ENCODE measurements at places on chromosomes 4 and X.

DNA sequence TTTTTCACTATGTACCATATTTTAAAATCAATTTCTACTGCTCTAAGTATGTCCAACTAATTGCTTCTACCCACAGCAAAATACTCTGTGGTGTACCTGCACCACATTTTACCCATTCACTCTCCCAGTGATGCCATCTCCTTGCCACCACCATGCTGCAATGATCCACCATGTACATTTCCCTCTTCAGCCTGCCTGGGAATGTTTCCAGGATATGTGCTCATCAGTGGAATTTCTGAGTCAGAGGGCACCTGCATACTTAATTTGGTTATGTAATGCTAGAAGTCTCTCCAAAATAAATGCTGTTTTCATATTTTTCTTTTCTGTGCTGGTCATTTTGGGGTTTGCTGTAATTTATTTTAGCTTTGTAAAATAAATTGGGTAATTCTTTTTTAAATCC is 33.2 kb upstream of the OCIAD2 start:
- no peak for DNase-seq

- no peak for DNase-seq
Observed at GRCh38 chr4:130812117-130812765, 1716.3 kb downstream of the C4orf33 start.

- peak; percentile 36 for DNase-seq
Observed at GRCh38 chr4:127623797-127624083, 9.0 kb upstream of the INTU start.

GRCh38 chrX:132609362-132609848 is 120.6 kb upstream of the MBNL3 start:
- DNase-seq: no peak

DNA sequence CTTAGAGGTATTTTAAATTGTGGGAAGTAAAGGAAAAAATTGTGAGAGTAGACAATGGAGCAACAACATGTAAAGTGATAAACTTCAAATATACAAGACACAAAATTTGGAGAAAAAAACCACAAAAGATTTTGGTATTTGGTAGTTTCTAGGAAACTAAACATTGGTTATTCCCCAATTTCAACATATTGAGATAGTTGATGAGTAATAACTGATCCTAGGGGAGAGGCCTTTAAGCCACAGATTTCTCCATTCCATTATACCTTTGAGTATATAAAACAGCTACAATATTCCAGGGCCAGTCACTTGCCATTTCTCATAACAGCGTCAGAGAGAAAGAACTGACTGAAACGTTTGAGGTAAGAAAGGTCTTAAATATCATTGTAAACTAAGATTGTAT is at the start of gene FDCSP:
Gene FDCSP, plus strand, starts transcription at position 301 of the 400 bp plus-strand sequence. CDS start 5,071 bp downstream, outside the sequence.
- DNase-seq: no peak

DNA sequence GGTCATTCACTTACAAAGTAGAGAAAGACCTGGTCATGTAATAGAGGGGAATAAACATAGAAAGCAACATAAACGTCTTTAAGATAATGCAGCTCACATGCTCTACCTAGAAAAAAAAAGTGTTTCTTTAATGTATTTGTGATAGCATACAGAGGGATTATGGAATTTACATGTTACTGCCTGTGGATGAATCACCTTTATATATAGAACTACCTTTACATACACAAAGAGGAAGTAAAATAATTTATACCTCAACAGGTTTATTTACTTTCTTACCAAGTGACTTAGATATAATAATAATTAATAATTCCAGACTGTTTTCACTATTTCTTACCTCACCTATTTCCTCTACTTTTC is 81.5 kb downstream of the PPP3CA start:
- no peak for DNase-seq

DNA sequence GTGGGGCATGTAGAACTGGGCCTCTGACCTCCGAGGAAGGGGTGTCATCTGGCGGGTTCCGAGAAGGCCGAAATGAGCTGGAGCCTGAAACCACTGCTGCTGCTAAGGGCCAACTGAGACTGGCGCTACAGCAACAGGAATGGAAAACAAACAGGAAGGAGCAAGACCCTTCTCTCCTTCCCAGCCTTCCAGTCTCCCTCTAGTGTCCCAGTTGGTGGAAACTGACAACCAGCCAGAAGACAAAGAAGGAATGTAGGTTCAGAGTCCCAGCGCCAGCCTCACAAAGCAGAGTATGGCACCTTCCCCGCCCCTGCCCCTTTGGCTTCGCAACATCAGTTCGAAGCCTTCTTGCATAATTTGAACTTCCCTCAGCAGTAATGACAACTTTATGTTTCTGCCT is 24.4 kb upstream of the PDZD4 start:
- no peak for DNase-seq

- no peak for DNase-seq
Observed at GRCh38 chr4:14299166-14299565, 671.6 kb upstream of the BOD1L1 start.

- DNase-seq: no peak
Observed at GRCh38 chrX:104315555-104315954, 60.8 kb upstream of the ESX1 start.

- no peak for DNase-seq
Observed at GRCh38 chrX:15203694-15204093, 66.2 kb downstream of the ASB9 start.

DNA sequence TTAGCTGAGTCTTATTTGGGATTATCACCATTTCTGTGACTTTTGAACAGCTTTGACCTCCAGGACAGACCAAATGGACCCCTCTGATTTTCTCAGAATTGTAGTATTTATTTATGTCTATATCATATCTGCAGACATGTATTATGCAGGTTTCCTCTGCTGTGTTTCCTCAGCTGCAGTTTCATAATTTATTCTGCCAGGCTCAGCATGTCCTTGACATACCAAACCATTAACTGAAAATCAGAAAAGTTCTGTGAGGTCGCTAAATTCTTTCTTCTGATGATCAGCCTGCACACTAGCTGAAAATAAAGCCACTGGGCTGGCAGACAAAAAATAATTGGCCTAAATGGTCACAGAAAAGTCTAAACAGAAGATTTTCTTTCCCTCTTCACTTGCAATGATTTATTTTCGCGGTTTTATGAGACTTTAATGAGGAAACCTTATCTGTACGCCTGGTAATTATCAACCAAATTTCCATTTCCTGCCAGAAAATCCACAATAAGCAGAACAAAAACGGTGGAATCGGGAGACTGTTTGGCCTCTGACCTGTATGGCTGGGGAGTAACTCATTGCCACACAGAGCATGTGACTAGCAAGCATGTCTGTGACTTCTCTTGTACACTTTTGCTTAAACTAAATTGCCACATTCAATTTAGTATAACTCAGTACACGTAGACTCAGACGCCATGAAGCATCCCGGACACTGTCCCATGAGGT is 150.9 kb downstream of the ENPP6 start:
- peak; percentile 31 for DNase-seq

GRCh38 chrX:38326086-38326485 is 1.2 kb downstream of the RPGR start:
- DNase-seq: no peak

DNA sequence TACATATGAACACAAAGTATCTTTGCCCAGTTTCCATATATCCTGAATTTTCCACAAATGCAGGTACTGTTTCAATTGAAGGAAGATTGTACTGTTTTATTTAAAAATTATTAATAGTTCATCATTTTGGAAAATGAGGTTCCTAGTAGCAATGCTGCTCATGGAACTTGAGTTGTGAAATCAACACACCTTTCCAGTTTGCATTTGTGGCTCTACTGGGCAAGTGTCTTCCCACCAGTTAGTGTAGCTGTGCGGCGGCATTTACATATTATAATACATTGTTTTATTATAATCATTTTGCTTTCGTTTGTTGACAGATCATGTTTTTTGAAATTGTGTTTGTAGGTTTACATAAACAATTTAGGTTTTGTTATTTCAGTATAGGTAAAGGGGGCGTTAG is 2.0 kb upstream of the DDX3X start:
- DNase-seq: no peak

GRCh38 chrX:16765594-16765993 is 20.7 kb upstream of the TXLNG start:
- DNase-seq: no peak

DNA sequence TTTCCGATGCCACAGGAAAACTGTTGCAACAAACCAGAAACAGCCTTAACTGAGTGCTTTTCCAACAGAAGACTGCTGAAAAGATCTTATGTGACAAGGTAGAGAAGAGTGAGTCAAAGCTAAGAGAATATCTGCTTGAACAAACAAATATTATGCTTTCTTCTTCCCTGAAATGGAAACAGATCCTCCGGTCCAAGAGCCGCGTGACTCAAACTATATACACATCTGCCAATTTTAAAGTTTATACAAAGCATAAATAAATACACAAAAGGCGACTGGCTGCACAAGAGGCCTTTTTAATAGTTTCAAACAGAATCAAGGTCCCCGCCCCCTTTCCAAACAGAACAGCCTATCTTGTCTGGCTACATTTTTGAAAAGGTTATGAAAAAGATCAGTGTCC is 329.7 kb upstream of the F9 start:
- DNase-seq: no peak

DNA sequence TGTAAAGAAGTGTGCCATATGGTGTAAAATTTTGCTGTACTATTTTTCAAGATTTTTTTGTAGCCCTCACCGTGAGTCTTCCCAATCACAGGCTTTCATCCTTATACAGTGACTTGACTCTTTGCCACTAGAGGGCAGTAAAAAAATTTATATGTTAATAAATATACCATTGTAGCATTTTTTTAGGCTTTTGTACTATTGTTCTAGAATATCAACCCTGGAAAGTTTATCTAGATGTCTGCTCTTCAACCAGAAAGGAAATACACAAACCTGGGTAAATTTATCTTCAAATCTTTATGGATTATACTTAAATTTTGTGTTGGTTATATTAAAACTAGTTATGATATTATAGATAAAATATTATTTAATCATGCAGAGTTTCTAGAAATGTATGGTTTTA is 235.3 kb downstream of the TENM3 start:
- peak; percentile 3 for DNase-seq

DNA sequence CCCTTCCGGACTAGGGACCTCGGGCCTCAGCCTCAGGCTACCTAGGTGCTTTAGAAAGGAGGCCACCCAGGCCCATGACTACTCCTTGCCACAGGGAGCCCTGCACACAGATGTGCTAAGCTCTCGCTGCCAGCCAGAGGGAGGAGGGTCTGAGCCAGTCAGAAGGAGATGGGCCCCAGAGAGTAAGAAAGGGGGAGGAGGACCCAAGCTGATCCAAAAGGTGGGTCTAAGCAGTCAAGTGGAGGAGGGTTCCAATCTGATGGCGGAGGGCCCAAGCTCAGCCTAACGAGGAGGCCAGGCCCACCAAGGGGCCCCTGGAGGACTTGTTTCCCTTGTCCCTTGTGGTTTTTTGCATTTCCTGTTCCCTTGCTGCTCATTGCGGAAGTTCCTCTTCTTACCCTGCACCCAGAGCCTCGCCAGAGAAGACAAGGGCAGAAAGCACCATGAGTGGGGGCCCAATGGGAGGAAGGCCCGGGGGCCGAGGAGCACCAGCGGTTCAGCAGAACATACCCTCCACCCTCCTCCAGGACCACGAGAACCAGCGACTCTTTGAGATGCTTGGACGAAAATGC is at the start of gene WAS:
Gene WAS, plus strand, starts transcription at position 389 of the 572 bp plus-strand sequence. Its CDS starts 55 bp downstream, at position 444.
- DNase-seq: peak; percentile 68

GRCh38 chr4:40335525-40335894 is 377 bp downstream of the CHRNA9 start:
- DNase-seq: no peak

- DNase-seq: no peak
Observed at GRCh38 chr4:66959207-66959606, 586.1 kb downstream of the CENPC start.

DNA sequence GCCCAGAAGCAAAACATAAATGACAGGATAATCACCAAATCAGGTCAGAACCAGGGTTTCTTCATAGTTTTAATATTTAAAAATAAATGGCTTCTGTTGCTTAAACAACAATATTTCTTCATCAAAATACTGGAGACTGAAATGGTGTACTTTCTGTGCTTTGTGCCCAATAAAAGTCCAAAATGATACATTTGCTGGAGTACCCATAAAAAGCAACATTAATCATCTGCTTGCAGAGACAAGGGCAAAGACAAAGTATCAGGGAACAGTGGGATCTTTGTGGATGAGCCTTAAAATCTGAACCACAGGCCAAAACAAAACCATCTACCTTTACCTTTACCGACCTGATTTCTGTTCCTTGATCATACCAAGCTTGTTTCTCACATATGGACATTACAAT is 683.9 kb upstream of the ATOH1 start:
- no peak for DNase-seq

- DNase-seq: no peak
Observed at GRCh38 chrX:114038358-114038757, 545.5 kb upstream of the HTR2C start.

DNA sequence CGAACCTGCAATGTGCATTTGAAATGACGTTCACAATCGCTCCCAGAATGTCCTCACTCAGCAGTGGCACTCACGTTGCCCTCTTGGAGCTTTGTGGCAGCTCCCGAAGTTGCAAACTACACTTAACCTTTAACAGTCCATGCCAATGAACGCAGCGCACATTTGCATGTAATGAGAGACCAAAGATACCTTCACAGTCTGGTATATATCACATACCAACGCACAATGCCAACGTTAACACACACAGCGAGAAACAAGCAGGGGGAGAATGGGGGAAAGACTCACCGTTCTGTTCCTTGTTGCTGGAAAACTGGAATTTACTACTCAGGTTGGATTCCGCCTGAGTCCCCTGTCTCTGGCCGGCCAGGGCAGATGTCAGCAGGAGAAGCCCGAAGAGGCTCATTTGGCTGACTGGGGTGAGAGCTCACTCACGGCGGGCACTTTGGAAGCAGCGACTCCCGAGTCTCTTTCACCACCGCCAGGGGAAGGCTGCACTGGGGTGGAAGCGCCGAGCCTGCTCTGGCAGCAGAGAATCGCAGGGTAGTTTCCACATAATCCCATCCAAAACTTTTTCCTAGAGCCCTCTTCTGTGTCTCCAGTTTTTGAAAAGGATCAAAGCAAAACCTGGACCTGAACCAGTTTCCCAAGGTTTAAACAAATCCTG is 966 bp downstream of the PDGFC start:
- DNase-seq: peak; percentile 78

- no peak for DNase-seq
Observed at GRCh38 chr4:118373614-118374255, 20.9 kb upstream of the PRSS12 start.

GRCh38 chr4:147396105-147396504 is 84.8 kb upstream of the EDNRA start:
- no peak for DNase-seq

- no peak for DNase-seq
Observed at GRCh38 chr4:11743236-11743635, 314.5 kb upstream of the HS3ST1 start.

GRCh38 chr4:84470204-84470785 is 28.8 kb downstream of the NKX6-1 start:
- DNase-seq: no peak

DNA sequence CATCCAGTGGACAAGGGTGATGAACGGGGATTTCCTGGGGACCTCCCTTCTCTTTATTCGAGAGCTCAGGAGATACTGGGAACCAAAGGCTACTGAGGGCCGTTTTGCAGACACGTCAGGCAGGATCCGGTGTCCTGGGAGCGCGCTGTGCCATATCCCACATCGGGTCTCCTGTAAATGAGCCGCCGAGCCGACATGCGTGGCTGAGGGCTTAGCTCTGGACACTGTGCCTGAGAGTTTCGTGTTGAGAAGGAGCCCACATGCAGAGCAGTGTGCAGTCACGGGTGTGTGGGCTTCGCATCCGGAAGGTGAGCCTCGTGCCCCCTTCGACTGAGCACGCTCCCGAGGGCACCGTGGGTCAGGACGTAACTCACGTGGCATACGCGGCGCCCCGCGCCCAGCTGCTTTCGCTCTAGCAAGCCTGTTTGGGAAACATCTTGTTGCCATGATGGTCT is 28.5 kb upstream of the HGFAC start:
- DNase-seq: no peak

All from suppressor macrophage (primary cell).